ENCODE measurements at places on chromosomes 6 and 20. TPM values are rescaled to one million over a fixed set of nuclear protein-coding genes. Genes with fewer than 3 reads are reported as not detected.

DNA sequence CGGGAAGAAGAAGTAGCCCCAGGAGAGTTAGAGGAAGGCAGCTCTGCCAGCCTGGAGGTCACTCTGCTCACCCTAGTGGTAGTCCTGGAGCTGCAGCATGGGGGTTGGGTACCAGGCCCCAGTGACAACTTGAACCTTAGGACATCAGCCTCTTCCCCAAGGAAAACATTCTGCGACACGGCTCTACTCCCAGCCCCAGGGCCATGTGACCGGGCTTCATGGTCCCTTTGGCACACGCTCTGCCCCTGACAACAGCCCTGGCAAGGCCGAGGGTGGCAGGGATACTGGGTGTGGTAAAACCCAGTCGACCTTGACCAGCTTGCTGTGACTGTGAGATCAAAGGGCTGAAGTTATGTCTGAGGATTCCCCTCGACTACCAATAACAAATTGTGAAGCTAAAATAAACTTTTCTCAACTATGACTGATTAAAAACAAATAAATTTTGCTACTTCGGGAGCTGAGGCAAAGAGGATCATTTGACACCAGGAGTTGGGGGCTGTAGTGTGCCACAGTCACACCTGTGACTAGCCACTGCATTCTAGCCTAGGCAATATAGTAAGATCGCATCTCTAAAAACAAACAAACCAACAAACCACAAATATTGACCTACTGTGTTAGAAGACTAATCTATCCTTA is 24.4 kb upstream of the ARID1B start:
- DNase-seq, result no peak

- no peak for DNase-seq
These were observed 128.7 kb downstream of the LY86 start for GRCh38 chr6:6716998-6717763.

- no peak for DNase-seq
These were observed 164.1 kb upstream of the JAG1 start for GRCh38 chr20:10837901-10838300.

DNA sequence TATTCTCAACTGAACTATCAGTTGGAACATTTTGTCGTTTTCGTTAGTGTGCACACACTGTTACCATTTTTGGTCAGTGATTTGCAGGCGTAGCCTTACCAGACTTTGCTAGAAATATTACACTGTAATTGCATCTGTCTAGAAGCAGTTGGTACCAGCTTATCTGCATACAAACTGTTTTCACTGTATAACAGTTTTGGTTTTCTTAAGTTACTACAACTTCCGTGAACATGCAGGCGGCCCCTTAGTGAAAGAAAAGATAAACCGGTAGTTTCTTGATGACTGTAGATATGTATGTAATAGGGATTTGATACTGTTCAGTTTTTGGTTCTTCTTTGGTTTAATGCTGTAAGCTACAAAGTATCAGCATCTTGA is 1.3 kb downstream of the DSTN start:
- DNase-seq, result no peak

C20orf202 gene
- not detected for total RNA-seq

BPI gene
- total RNA-seq, result not detected

AIF1 gene
- total RNA-seq, result not detected

GPLD1 gene
- total RNA-seq, result 8.3 TPM

PRL gene
- total RNA-seq, result not detected

SERINC3 gene
- total RNA-seq, result 32.9 TPM

CHRNA4 gene
- total RNA-seq, result not detected
